Activated B cell treated with CpG ODN at 0.5 μM for 24 hours (primary cell): ENCODE measurements at places on chromosomes 5 and 9.

DNA sequence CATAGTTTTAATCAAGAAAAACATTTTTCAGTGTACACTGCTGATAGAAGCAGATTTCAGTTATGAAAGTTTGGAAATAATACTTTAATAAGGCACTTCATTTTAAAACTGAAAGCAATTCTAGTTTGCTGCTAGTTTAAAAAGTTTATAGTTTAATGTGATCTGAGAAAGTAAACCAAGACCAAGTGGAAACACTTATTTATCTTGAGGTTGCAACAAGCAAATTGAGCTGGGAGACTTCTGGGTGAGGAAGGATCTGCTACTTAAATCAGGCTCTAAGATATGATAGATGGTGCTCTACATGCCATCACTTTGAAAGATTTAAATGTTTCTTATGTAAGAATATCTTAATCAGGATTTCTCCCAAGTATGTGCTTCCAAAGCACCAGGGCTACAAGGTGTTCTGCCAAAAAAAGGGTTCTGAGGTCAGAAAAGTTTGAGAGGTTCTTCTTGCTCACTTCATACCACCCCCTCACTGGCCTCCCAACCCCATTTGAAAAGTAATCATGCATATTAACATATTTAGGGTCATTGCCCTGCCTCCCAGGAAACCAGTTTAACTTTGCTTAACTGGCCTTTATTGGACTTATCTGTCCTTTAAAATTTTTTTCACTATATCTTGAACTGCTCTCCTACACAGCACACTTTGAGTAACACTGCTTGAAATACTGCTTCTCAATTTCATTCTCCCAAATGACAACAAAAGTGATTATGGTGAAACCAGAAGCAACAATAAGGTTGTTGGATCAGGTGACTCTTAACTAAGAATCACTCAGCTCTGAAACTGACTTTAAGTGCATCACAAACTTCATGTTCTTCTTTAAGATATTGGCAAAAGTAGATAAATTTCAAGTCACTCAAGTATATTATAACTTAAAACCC lies 15.5 kb downstream of the SLC44A1 start:
- H3K4me1 ChIP-seq, result peaks cover 20% of the 10 kb centered on the region
- no peaks in the 10 kb centered on the region for H3K27me3 ChIP-seq

GRCh38 chr5:96577909-96578308 lies 84.3 kb upstream of the CAST start:
- no peak overlapping the region for H3K27ac ChIP-seq
- no peak for DNase-seq
- no peaks in the 10 kb centered on the region for H3K36me3 ChIP-seq
- no peak overlapping the region for H3K4me3 ChIP-seq
- no peaks in the 10 kb centered on the region for H3K4me1 ChIP-seq

GRCh38 chr5:171672556-171672955 lies 113.1 kb upstream of the SMIM23 start:
- no peak overlapping the region for H3K27ac ChIP-seq
- no peak for DNase-seq
- no peaks in the 10 kb centered on the region for H3K4me1 ChIP-seq
- H3K36me3 ChIP-seq, result no peaks in the 10 kb centered on the region
- peaks cover 12% of the 10 kb centered on the region for H3K27me3 ChIP-seq

GRCh38 chr5:447501-447900 lies 4.5 kb downstream of the EXOC3 start:
- peaks cover 29% of the 10 kb centered on the region for H3K4me1 ChIP-seq
- peaks cover 74% of the 10 kb centered on the region for H3K36me3 ChIP-seq
- H3K27me3 ChIP-seq, result no peaks in the 10 kb centered on the region
- H3K4me3 ChIP-seq, result no peak overlapping the region

DNA sequence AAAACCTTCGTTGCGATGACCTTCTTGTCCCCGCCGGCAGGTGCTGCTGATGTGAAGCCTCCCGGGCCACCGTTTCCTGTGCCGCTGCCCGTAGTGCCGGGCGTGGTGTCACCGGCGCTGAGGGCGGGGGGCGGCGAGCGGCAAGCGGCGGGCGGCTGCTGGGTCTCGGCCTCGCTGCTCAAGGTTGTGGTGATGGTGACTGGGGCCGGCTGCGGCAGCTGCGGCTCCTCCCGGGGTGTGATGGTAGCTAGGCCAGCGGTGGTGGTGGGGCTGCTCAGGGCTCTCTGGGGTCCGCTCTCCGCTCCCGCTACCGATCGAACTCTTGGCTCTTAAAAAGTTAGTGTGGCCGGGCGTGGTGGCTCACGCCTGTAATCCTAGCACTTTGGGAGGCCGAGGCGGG lies 36.0 kb upstream of the PTPN3 start:
- no peaks in the 10 kb centered on the region for H3K4me1 ChIP-seq
- peaks cover 8% of the 10 kb centered on the region for H3K27me3 ChIP-seq
- no peak overlapping the region for H3K27ac ChIP-seq
- H3K4me3 ChIP-seq, result no peak overlapping the region

DNA sequence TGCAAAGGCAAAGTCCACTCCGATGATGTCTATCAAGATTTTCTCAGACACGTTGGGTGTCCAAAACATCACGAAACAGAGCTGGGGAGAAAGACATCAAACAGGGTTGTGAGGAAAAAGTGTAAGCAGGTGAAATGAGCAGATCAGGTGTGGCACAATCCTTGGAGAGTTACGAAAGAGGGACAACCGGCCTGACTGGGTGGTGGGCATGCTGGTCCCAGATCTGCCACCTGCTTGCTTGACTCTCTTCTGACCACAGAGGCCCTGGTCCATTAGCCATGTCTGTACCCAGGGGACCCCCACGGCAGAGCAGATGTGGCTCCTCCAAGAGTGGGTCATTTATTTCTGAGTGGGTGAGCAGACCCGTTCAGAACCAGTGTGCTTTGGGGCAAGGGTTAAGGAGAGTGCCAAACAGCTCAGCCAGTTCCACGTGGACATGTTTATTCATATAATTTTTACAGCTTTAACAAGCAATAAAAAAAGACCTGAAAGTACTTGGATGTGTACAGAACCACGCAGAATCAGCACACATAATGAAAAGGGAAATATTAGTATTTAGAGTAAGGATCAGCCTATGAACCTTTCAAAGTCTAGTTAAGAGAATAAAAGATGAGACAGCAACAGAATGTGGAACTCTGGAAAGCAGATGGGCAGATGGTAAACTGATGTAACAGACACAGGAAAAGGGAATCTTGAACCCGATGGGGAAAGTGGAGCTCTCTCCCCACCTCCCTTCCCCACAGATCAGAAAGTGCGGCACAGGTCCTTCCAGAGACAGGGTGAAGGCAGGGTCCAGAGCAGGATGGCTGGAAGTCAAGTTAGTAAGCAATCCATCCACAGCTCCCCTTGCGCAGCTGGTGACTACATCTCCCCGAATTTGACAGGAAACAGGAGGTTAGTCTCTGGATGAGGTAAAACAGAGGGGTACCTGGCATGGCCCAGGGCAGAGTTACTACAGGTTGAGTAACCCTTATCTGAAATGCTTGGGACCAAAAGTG lies 52.5 kb downstream of the OTULIN start:
- peak overlapping the region; percentile 3 for H3K27ac ChIP-seq
- H3K36me3 ChIP-seq, result peaks cover 61% of the 10 kb centered on the region
- no peak for DNase-seq

DNA sequence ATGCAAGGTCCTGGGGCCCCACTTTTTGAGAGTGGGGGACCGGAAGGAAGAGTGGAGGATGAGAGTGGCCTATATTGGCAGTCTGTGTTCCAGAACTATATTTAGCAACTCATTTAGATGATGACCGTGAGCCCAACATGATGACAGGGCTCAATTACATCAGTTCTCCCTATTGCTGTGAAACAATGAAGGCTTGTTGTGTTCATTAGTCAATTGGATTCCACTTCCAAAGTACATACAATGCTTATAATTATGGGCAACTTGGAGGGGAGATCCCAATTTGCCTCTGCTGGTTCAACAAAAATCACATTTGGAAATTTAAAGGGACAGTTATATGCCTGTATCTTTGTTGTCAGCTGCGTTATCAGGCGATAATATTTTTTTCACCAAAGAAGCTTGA lies 91.1 kb downstream of the TARS1 start:
- H3K27me3 ChIP-seq, result peaks cover 5% of the 10 kb centered on the region
- H3K4me1 ChIP-seq, result no peaks in the 10 kb centered on the region
- no peak overlapping the region for H3K27ac ChIP-seq
- no peak overlapping the region for H3K4me3 ChIP-seq
- H3K36me3 ChIP-seq, result no peaks in the 10 kb centered on the region
